ENCODE measurements at places on chromosomes 4 and X.
A peak's percentile ranks its signal among the peaks of the same experiment; 100 is the strongest.

DNA sequence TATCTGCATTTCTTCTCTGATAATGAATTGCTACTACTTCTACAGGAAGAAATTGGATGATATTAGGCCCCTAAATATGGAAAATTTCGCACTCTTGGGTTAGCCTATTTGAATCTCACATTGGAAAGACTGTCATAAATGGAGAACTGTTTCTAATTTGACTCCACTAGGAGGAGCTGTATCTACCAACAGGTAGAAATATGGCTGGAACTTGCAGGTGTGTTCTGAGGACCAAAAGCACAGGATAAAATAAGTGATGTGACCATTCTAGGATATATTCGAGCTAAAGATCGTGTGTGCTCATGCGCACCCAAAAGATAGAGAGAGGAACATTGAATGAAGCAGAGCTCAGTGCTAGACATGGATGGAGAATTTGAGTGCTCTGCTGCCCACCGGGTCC is 4.8 kb upstream of the NKAP start:
- no peak for DNase-seq

GRCh38 chr4:67554096-67554495 is 4.4 kb upstream of the STAP1 start:
- no peak for DNase-seq

GRCh38 chr4:94758141-94758699 is 465 bp downstream of the BMPR1B start:
- DNase-seq, result peak; percentile 21

DNA sequence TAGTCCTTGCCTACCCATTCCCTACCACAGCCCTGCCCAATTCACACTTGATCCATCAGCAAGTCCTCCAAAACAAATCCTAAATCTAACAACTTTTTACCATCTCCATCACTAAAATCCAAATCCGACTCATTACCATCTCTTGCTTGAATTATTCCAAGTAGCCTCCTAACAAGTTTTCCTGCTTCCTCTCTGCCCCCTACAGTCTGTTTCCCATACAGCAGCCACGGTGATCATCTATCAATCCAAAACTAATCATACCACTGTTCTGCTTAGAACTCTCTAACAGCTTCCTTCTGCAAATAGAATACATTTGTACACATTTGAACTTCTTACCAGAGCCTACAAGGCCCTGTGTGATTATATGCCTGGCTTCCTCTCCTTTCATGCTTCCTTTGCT is 133.0 kb downstream of the SHROOM4 start:
- DNase-seq, result peak; percentile 12

DNA sequence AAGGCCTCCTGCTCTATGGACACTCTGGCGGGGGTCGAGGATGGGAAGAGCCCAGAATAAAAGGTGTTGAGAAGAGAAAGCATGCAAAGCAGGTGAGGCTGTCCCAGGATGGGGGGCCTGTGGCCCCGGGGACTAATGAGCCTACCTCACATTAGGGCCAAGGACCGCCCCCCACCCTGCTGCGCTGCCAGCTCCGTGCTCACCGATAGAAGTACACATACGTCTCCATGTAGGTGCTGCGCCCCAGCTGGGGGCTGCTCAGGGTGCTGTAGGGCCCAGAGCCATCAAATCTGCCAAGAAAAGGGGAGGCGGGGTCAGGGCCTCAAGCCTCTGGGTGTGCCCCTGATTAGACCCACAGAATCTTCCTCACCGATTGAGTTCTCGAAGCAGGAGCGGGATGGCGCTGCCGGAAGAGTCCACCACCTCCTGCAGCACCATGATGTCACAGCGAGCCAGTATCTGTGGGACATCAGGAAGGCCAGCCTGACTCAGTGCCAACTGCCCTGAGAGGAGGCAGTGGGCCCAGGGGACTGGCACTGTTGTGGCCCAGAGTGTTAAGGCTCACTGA is 4.3 kb downstream of the DNASE1L1 start:
- DNase-seq, result no peak

DNA sequence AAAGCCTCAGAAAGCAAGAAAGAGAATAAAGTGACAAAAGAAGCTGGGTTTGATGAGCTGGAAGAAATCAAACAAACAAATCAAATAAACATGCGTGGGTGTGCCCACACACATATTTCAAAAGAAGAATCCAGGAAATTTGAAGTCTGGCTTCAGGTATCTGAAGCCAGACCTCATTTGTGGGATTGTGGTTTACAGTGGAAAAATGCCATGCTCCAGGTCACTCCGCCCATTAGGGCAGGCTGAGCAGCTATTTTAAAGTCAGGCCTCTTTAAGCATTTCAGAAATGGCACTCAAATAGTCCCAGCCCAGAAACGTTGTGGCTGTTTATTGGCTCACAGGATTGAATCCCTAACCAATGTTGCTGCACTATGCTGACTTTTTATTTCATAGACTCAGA is 226.1 kb upstream of the F9 start:
- DNase-seq, result no peak

- peak; percentile 1 for DNase-seq
Measured at GRCh38 chrX:26918631-26919030, 544.5 kb downstream of the PPP4R3C start.

DNA sequence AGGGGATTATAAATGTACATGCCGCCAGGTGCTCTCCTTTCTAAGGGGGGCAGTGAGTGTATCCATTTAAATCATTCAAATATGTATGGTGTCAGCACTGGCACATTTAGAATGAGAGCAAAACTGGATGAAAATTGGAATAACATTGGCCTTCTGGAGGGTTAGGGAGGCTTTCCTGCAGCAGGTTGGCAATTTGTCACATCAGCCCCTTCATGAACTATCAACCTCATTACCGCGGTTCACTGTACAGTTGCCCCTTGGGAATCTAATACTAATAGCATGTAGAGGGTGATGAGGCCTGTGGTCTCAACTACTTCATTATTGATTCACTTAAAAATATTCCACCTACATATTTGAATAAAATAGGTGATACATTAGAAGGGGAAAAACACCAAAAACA is 117.9 kb downstream of the PDHA2 start:
- no peak for DNase-seq

- DNase-seq, result no peak
Measured at GRCh38 chrX:103726477-103726876, 15.8 kb downstream of the TMEM31 start.

DNA sequence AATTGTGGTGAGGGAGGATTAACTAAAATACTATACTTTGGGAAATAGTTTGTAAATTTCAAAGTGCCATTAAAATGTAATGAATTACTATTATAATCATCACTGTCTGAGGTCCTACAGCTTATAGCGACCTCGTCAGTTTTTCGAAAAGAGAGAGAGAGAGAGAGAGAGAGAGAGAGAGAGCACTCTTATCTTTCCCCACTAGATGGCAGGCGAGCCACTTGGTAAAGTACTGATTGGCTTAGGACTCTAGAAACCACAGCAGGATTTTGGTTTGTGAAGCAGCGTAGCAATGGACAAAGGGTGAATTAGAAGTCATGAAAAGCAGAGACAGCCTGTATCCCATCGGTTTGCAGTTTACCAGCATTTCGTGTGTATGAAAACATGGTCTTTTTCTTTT is 52.5 kb downstream of the LINC00632 start:
- peak; percentile 59 for DNase-seq

DNA sequence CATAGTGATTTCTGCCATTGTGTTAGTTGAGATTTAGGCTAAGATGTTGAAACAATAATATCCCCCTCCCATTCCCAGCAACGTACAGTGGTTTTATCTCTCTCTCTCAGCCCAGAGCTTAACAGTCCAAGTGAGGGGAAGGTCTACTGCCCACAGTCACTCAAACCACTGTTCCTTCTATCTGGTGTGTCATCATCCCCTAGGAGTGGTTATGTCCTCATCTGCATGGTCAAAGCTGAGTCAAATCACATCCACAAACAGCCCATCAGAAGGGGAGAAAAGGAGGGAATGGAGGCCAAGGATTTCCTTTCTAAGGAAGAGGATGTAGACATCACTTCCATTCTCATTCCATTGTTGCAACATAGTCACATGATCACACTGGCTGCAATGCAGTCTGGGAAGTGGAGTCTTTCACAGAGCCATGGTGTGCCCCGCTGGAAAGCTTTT is 42.8 kb upstream of the CHRNA9 start:
- DNase-seq, result no peak

- DNase-seq, result no peak
Measured at GRCh38 chr4:26785312-26785711, 75.3 kb upstream of the STIM2 start.

GRCh38 chr4:153409412-153409811 is 56.7 kb upstream of the TMEM131L start:
- no peak for DNase-seq

GRCh38 chrX:10534611-10535010 is 85.8 kb downstream of the MID1 start:
- no peak for DNase-seq

DNA sequence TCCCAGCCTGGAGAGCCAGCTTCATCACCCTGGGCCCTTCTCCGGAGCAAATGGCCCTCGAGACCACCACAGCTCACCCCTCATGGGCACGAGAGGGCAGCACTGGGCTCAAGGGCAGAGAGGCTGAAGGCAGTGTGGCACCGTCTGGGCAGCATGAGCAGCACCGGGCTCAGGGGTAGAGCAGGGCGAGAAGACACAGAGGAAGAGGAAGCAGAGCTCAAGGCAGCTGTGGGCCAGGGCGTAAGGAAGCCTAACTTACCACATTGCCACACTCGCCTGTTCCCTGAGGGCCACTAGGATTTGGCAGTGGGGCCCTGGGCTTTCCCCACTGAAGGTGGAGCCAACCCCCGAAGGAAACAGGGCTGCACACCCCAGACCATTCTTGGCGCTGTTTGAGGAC is 15.5 kb downstream of the ZNF185 start:
- DNase-seq, result peak; percentile 17

- DNase-seq, result no peak
Measured at GRCh38 chr4:8578717-8579116, 1.5 kb upstream of the GPR78 start.

DNA sequence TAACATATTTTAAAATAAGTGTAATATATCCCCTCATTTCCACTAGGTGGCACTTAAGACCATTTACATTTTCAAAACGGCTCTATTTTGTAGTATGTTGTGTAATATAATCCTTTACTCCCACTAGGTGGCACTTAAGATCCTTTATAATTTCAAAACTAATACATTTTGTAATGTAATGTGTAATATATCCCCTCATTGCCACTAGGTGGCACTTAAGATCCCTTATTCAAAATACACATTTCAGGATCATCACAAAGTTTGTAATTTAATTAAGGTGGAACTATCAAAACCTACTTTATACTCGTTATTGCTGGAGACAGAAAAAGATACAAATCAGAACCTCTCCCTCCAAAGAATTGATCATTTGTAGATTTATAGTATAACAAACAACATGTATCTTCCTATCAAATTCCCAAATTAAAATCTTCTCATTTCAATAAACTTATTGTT is 132.5 kb downstream of the ARHGAP6 start:
- DNase-seq, result peak; percentile 42

- no peak for DNase-seq
Measured at GRCh38 chr4:61308033-61308432, 107.9 kb downstream of the ADGRL3 start.

- no peak for DNase-seq
Measured at GRCh38 chrX:108701633-108702032, 34.7 kb downstream of the IRS4 start.

DNA sequence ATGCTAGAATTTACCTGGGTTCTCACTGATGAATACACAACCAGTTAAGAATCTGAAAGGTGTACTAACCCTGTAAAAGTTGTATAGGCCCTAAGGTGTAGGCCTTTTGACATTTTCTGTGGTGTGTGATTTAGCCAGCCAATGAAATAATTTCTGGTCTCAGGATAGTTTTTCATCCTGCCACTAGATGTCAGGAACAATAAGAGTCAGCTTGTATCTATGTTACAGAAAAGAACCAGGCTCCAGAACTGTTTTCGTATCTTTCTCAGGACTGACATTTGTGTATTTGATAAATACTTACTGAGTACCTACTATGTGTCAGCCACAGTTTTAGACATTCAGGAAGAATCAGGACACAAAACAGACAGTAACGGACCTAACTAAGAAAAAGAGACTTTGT is 673.6 kb upstream of the TENM3 start:
- DNase-seq, result peak; percentile 54

DNA sequence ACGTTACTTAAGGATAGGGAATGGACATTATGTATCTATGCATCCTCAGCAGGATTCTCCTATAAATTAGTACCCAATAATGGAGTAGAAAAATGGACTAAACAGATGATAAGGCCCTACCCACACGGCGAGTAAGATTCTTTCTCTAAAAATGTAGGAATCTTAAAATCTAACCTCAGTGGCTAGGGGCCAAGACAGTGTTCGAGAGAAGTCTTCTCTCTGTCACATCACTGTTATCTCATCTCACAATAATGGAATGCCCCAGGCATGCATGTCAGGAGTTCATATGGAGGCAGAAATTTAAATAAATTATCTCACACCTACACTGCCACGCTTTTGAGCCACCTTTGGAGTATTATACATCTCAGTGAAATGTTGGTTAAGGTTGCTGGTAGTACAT is 132.9 kb downstream of the LDB2 start:
- DNase-seq, result no peak

DNA sequence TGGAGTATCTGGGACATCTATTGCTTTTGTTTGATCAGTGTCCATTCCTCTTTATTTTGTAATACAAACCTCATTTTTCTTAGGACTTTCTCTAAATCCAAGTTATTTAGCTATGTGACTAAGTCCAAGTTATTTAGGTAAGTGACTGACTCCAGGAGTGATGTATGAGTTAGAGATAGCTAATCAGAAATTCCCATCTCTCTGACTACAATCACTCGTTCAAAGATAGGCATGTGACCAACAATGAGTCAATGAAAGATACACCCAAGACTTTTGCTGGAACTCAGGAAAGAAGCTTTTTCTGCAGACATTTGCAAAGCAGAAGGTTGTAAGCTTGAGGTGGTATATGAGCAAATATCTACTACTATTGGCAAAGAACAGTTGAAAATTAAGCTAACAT is 72.5 kb upstream of the KCNIP4 start:
- no peak for DNase-seq

- no peak for DNase-seq
Measured at GRCh38 chr4:101972791-101973190, 182.3 kb downstream of the BANK1 start.

DNA sequence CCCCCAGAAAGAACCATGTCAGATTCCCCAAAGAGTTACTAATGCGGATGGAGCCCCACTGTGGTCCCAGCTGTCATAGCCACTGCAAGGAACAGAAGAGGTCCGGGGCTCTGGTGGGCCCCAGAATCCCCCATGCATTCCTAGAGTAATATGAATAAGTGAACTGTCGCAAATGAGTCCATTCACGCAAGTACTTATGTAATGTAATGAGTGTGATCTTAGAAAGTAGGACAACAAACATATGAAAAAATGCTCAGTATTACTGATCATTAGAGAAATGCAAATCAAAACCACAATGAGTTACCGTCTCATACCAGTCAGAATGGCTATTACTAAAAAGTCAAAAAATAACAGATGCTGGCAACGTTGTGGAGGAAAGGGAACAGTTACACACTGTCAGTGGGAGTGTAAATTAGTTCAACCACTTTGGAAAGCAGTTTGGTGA is 141.5 kb upstream of the RBPJ start:
- DNase-seq, result no peak
